ENCODE measurements at places on chromosomes 16 and 17. TPM values are rescaled to one million over a fixed set of nuclear protein-coding genes. Genes with fewer than 3 reads are reported as not detected.

GPRC5B gene
- total RNA-seq = not detected

PLK1 gene
- total RNA-seq = 139 TPM

USP31 gene
- 6.2 TPM for total RNA-seq

ZNF771 gene
- total RNA-seq = 3.9 TPM

RHBDL1 gene
- 1.4 TPM for total RNA-seq

KRT16 gene
- not detected for total RNA-seq

SGSH gene
- 6.9 TPM for total RNA-seq

ITGB3 gene
- 0.29 TPM for total RNA-seq

TBC1D26 gene
- total RNA-seq = 0.23 TPM

CCDC182 gene
- total RNA-seq = not detected

DHRS7C gene
- not detected for total RNA-seq

C17orf50 gene
- total RNA-seq = not detected

CSH2 gene
- total RNA-seq = not detected

CDRT15 gene
- total RNA-seq = not detected

FGF11 gene
- 18.8 TPM for total RNA-seq

SLC22A31 gene
- total RNA-seq = not detected

SLC38A8 gene
- not detected for total RNA-seq

SLFN14 gene
- not detected for total RNA-seq

FOXC2 gene
- total RNA-seq = not detected

PARD6A gene
- 13.2 TPM for total RNA-seq

TCAP gene
- total RNA-seq = 1.3 TPM
